ENCODE measurements at places on chromosomes 4 and X.

- no peak for DNase-seq
Measured at GRCh38 chr4:20298455-20298854, 46.8 kb downstream of the SLIT2 start.

GRCh38 chr4:76125816-76126215, 22.4 kb downstream of the NUP54 start:
- DNase-seq = no peak

DNA sequence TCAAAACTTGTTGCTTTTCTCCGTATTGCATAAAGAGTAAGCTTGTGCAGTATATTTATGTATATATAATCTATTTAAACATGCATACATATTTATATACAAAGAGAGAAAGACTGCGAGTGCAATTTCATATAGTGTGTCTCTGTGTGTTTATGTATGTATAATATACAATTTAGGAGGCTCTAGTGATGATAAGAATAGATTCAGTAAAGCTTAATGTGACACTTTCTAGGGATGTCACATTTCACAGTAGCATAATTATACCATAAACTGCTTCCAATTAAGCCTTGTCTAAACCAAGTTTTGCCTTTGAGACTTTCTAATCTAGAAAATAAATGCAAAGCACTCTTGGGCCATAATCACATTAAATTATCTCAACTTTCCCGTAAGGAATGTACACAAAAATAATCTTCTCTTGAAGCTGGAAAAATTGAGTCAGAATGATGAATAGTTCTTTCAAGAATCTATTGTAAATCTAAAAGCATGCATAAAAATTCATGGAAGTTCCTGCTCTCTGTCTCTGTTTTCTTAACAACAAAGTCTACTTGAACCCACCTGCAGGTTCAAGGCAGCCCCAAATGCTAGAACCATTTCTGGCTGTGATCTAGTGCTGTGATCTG, 114.1 kb upstream of the NPY2R start:
- DNase-seq = no peak

DNA sequence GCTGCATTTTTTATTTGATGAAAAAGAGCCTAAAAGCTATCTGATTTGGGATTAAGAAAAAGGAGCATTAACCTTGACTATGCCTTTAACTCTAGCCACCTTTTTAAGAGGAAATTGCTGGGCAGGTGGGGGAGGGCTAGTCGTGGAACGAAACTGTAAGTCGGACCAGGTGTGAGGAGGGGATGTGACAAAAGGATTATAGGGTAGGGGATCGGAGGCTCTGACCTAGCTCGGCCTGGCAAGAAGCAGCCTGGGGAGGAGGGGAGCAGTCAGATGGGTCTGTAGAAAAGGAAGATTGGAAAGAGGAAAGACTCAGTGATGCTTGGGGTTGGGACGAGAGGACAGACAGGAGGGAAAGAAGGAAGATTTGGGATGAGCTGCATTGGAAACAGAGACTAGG, 21.1 kb upstream of the SPCS3 start:
- no peak for DNase-seq

GRCh38 chr4:17719106-17719505, 62.3 kb downstream of the FAM184B start:
- no peak for DNase-seq

DNA sequence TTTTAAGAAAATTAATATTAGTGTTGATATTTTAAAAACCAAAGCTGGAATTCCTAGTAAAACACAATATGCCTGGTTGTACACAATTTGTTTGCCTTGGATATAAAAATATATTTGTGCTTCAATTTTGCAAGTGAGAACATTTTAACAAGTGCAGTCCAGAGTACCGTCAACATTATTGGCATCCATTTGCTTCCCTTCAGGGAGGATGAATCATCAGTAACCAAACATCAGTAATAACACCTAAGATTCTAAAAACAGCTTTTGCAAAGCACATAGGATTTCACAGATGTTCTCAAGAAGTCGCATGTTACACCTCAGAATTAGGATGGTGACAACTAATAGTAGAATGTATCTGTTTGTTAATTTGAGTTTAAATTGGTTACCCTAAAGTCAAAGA, 262.6 kb upstream of the BMP3 start:
- DNase-seq = no peak

DNA sequence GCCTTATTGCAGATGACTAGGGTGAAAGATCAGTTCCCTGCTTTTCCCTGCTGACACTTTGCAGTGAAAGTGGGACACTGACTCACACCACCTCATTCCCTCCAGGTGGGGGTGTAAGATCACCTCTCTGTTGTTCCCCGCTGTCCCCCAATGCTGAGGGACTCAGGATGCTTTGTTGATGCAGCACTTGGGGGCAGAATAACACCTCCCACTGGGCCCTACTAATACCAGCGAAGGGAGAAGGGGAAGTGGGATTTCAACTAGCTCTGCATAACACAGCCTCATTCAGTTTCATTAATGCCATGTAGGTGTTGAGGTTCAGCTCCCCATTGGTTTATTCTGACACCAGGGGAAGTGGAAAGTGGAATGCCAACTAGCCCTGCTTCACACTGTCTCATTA, 43.6 kb upstream of the IL1RAPL2 start:
- DNase-seq = no peak

DNA sequence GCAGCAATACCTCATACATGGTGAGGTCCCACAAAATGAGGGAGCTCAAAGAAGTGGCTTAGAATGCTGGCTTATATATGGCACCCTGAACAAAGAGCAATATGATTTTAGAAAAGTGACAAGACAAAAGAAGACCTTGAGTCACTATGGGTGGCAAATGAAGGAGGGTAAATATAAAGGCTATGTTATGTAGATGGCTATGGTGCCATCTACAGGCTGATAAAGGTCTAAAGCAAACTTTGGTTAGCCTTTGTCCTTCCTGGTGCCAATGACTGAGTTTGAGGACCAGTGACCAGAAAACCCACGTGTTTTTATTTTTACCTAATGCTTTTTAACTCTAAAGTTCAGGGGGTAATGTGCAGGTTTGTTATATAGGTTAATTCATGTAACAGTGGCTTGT, 151.8 kb downstream of the CCNG2 start:
- DNase-seq = no peak

- no peak for DNase-seq
Measured at GRCh38 chr4:83568062-83568461, 32.2 kb downstream of the GPAT3 start.

- no peak for DNase-seq
Measured at GRCh38 chr4:73608689-73609594, 11.3 kb downstream of the RASSF6 start.

GRCh38 chrX:119541188-119541587, 24.0 kb downstream of the STEEP1 start:
- DNase-seq = no peak

DNA sequence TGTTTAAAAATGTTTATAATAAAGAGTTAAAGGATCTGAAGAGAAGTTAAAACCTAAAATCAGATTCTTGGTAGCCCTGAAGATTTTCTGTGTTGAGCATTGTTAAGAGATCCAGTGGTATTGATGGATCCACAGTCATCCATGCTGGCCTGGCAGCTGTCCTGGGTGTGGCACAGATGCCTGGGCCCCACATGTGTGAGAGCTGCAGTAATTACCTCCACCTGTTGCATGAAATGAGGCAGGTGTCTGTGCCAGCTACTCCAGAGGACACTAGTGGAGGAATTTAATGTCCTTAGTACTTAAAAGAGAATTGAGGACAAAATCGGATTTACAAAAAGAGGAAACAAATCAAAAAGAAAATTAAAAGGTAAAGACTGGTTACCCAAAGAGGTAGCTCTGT, 44.0 kb downstream of the MGST2 start:
- DNase-seq = no peak

DNA sequence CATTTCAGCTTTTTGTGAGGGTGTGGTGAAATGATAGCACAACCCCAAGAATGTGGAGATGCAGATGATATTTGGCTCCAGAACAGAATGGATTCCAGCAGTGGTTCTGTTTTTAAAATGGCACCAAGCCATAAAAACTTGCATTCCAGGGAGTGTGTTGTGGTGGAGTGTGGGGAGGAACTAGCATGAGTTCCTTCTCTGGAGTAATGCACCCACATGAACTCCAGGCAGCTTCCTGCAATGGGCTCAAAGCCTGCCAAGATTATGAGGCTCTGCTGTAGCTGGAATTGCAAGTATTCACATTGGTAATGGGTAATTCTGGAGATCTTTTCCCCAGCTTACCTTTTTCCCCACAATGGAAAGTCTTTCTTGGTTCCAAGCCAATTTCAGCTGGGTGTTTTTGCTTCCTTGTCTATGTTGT, 161.4 kb downstream of the RAB28 start:
- no peak for DNase-seq

DNA sequence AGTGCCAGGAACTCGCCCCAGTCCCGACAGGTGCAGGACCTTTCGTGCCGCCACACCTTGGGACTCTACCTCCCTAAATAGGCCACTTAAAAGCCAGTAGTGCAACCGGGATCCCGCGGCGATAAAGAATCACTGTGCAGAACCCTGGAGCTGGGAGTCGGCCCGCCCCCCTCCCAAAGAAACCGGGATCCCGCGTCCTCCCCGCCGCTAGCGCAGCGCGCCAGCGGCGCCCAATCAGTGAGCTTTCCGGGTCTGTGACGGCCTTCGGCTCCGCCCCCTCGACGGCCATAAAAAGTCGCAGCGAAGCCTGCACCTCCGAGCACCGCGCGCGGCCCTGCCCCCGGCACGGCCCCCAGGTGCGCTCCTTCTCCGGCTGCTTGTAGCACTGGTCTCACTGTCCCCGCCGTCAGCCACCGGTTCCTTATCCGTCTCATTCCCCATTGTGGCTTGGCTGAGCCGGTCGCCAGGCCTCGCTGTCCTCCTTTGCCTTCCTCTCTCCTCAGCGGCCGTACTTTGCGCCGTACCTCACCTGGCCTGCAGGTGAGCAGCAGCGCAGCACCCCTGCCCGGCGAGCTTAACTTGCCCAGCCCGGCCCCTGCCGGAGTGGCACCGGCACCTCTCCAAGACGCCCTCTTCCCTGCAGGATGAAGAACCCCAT, at the start of gene LRAT:
TSS of gene LRAT (plus strand) at position 318 of the 658 bp plus-strand sequence. CDS start at position 645, 327 bp downstream.
- DNase-seq = no peak

GRCh38 chrX:10636337-10636736, 16.0 kb upstream of the MID1 start:
- DNase-seq = no peak

DNA sequence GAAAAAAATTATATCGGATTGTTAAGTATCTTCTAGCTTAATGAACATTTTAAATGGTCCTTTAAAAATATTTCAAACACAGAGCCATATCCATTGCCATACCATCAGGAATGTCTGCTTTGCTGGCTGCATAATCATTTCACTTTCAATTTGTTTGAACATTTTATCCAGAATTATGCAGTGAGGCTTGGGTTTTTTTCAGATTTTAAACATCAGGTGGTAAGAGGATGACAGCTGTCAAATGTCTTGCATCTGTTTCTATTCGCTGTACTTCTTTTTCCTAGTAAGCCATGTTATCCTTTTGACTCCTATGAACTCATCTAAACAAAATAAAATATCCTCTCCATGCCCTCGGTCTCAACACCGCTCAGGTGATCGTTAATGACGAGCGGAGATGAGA, 802 bp downstream of the RFC1 start:
- no peak for DNase-seq

- no peak for DNase-seq
Measured at GRCh38 chr4:189279188-189279587, 661.5 kb upstream of the FRG1 start.

GRCh38 chr4:27763830-27764525, 903.3 kb downstream of the STIM2 start:
- DNase-seq = no peak

DNA sequence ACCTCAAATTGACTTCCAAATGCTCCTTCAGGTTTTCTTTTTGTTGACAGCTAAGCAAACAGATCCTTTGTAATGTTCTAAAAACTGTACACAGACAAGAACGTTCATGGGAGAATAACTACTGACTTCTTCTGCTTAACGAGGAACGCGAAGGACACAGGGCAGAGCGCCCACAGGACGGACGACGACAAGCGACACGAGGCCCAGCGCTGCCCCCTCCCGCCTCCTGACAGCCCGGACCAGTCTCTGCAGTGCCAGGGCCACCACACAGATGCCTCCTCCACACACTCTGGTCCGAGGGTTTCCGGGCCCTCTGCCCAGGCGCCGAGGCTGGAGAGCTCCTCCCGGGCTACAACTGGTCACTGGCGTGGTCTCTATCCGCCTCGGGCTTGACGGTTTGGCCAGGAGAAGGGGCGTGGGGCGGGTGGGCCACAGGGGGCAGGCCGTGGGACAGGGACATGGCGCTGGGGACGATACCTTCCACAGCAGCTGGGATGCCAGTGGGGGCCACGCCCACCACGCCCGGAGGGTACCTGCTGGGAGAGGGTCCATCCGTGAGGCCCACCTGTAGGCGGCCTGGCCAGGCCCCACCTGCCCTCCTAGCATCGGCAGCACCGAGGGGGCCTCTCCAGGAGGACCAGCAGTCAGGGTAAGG, 36.9 kb downstream of the CTBP1 start:
- DNase-seq = no peak

GRCh38 chr4:7621252-7622035, 186.7 kb upstream of the PSAPL1 start:
- DNase-seq = no peak

DNA sequence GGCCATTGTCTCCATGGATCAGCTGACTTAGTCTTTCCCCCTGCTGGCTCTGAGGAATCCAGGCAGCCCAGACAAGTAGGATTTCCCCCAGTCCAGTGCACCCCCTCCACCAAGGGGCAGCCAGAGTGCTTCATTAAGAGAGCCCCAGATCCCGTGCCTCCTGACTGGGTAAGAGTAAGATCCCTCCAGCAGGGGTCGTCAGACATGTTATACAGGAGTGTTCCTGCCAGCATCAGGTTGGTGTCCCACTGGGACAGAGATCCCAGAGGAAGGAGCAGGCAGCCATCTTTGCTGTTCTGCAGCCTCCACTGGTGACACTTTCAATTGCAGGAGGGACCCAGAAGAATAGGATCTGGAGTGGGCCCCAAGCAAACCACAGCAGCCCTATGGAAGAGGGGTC, 29.0 kb upstream of the INPP4B start:
- DNase-seq = no peak

- no peak for DNase-seq
Measured at GRCh38 chr4:13325744-13326143, 158.4 kb downstream of the RAB28 start.

- DNase-seq = no peak
Measured at GRCh38 chrX:3370656-3371055, 24.2 kb upstream of the MXRA5 start.

DNA sequence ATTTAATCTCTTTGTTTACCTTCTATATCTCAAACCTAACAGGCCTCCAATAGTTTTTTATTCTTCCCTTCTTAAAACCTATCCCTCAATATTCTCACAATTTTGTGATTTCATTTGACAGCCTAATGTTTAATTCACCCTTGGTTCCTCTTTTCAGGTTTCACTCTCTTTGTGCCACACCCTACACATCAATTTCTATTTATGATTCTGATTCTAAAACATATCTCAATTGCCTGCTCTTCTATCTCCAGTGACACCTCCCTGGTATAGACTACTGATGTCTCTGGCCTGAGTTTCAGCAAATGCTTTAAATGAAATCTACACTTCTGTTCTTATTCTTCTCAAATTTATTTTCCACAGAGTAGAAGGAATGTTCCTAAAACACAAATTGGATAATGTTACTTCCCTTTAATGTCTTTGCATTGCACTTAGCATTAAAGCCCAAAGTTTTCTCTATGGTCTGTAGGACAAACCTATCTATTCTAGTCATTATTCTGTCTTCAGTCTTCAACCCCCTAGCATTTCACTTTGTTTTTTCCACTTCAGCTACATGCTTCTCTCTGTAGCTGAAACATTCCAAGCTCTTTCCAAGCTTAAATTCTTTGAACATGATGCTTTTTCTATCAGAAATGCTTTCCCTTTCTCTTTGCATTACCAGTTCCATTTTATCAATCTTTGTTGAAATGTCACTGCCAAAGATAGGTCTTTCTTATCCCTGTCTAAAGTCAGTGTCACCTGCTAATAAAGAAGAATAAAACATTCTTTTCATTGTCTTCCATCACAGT, 622.0 kb downstream of the CENPC start:
- DNase-seq = no peak

- DNase-seq = no peak
Measured at GRCh38 chr4:38873290-38873944, 5.8 kb downstream of the FAM114A1 start.

Measured in stimulated activated CD8-positive, alpha-beta memory T cell treated with anti-CD3 and anti-CD28 coated beads, Interleukin-4, amount 100 ng/mL, for 4 hours (primary cell).